Psoas muscle (tissue), 8 donors: ENCODE measurements at places on chromosomes 1 and 21. TPM values are rescaled to one million over a fixed set of nuclear protein-coding genes. Genes with fewer than 3 reads are reported as not detected.

GRCh38 chr1:117620440-117620839 lies 14.6 kb downstream of the TENT5C start:
- DNase-seq, result no peak

DNA sequence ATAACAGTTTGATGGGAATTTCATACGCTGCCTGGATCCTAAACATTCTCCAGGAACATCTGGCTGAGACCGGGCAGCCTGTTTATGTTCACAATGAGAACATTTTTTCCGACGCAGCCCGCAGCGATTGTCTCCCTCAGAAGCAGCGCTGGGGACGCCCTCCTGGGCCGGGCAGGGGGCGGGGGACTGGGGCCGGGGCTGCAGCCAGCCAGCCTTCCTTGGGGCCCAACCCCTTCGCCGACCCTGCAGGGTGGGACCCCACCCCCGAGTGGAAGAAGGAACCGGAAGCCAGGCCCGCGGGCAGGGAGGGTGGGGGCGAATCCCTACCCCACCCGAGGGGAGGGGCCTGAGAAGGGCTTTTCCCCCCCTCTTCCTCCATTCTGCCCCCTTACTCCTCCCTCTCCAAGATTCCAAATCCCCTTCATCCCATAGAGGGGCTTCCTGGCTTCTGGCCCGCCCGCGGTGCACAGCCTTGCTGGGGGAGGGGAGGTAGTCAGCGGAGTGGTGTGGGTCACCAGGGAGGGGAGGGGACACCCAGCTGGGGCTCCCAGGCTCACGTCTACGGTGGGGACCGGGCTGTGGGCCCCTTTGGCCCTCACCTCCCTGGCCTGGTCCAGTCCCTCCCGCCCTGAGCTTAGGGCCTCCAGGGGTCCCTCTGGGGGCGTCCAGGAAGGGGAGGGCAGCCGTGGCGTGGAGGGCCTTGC lies 60.6 kb downstream of the WNT9A start:
- DNase-seq, result peak; percentile 75

DNA sequence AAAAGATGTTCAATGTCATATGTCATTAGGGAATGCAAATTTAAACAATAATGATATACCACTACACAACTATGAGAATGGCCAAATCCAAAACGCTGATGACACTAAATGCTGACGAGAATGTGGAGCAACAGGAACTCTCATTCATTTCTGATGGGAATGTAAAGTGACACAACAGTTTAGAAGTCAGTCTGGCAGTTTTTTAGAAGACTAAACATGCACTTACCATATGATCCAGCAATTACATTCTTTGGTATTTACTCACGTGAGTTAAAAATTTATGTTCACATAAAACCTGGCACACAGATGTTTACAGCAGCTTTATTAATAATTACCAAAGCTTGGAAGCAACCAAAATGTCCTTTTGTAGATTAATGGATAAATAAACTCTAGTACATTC lies 110.4 kb upstream of the C1orf21 start:
- no peak for DNase-seq

DNA sequence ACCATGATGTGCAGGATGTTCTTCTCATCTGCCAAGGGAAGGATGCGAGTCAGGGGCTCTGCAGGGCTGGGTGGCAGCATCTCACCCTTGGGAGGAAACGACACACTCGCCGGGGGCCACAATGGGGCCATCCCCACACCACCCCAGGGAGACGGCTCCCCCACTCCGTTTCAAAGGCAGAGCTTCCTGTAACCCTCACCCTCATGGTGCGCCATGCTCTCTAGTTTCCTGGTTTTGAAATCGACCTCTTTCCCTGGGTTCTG lies 20.2 kb downstream of the RIPK4 start:
- DNase-seq, result no peak

DNA sequence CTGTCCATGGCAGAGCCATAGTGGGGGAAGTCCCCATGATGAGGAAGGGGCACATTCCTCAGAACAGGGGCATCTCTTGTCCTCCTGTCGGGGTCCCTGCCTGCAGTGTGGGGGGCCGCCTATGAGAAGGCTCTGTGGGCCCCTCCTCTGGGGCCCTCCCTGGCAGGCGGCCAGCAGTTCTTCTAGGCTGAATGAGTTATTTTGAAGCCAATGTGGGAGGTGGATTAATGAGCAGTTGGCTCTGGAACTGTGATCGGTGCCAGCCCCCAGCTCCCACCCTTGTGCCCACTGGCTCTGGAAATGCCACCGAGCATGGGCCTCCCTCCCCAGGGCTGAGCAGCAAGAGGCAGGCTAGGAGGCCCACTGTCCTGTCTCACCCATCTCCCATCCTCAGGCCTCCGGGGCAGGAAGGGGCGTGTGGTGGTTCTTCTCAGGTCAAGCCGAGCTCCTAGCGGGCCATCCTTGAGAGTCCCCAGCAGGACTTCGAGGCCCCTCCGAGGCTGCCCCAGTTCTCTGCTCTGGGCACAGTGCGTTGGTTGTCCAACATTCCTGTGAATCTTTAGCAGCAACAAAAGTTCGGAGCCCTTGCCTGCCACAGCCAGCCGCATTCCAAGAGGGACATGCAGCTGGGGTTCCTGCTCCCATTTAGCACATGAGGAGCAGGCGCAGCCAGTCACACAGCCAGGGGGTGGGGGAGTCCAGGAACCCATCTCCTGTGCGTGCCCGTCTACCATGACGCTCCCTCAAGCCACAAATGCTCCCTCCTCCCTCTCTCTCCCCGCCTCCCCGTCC lies 57.2 kb downstream of the EDN2 start:
- peak; percentile 33 for DNase-seq

- no peak for DNase-seq
Observed at GRCh38 chr1:112033439-112034120, 44.1 kb upstream of the KCND3 start.

DNA sequence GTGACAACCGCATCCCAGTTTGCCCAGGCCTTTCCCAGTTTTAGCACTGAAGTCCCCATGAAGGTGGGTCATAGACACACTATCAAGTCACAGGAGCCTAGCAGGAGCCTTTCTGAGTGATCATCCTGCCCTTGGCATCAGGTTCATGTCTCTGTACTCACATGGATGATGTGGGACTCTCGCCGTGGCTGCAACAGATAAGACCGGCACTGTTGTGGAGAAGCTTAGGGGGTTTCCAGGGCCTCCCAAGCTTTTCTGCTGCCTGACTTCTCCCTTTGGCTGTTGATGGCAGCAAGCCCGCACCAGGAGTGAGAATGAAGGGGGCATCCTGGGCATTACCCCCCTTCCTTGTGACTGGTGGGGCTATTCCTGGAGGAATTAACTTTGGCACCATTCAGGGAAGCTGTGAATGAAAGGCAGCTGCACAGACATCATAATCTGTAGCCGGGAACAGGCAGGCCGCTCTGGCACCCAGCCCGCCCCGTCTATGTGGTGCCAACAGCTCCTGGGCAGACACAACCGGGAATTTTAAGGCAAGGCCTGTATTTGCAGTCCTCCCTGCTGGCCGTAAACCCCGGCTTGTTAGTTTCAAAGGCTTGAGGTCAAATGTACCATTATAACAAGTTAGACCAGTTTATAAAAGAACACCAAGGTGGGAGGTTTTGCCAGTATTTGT lies 148.6 kb downstream of the HUNK start:
- DNase-seq, result no peak

GRCh38 chr1:18149027-18149641 lies 41.5 kb downstream of the IGSF21 start:
- no peak for DNase-seq

GRCh38 chr1:226453015-226453704 lies 45.3 kb upstream of the PARP1 start:
- DNase-seq, result no peak

Gene ARTN
- not detected for total RNA-seq

Gene UQCRH
- total RNA-seq, result 400 TPM

Gene PLOD1
- 25.1 TPM for total RNA-seq

Gene NMNAT2
- total RNA-seq, result 0.44 TPM
